ENCODE measurements at places on chromosomes 6 and 20.

DNA sequence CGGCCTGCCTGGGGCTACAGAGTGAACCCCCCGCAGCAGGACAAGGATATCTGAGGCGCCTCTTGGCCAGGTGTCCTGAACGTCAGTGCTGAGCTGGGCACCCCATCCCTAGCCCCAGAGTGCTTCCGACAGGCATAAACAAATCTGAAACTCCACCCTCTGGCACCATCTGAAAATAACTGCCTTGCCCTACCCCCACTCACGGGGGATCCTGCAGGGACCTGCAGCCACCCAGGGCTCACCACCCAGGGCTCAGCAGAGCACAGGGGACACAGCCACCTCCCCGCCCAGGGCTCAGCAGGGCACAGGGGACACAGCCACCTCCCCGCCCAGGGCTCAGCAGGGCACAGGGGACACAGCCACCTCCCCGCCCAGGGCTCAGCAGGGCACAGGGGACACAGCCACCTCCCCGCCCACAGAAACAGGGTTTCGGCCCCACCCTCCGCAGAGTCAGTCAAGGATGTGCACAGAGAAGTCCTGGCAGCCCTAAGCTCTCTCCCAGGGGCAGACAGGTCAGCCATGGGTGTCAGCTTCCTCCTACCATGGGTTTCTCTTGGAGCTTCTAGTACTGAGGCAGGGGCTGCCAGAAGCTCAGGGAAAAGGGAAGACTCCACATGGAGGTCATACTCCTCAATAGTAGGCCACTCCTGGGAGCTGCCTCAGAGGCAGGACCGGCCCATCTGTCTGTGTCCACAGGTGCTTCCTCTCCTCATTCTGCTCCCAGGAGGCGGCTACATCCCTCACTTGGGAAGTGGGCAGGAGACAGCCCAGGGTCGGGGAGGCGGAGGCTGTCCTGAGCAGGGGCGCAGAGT is 4.6 kb downstream of the UCKL1 start:
- DNase-seq, result no peak

GRCh38 chr6:10591422-10592160 is 70.4 kb downstream of the GCNT2 start:
- no peak for DNase-seq

- no peak for DNase-seq
These were observed 53.2 kb upstream of the SYNJ2 start for GRCh38 chr6:157928428-157928827.

- no peak for DNase-seq
These were observed 8.3 kb upstream of the TTPAL start for GRCh38 chr20:44467289-44467883.

- peak; percentile 58 for DNase-seq
These were observed 35.5 kb upstream of the ZFAND3 start for GRCh38 chr6:37783856-37784584.

DNA sequence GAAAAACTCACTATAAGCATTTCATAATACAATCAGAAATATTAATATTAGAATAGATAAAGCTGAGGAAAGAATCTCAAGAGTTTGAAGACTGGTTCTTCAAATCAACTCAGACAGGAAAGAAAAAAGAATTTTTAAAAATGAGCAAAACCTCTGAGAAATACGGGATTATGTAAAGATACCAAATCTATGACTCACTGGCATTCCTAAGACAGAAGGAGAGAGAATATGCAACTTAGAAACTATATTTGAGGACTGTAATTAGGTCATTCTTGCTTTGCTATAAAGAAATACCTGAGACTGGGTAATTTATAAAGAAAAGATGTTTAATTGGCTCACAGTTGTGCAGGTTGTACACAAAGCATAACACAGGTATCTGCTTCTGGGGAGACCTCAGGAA is 665.1 kb downstream of the RNF144B start:
- no peak for DNase-seq

DNA sequence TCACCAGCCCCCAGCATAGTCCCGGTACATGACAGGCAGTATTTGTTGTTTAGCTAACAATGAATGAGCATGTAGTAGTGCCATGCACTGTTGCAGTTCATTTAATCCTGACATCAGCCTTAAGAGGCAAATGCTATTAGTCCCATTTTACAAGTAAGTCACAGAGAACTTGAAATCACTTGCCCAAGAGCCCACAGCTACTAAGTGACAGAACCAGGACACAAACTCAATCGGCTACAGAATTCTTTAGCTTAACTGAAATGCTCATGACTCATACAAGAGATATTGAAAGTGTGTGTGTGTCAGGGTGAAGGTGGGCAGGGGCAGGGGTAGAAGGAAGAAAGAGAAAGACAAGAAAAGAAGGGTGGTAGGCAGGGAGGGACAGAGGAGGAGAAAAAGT is 52.7 kb downstream of the UNC5CL start:
- no peak for DNase-seq

- DNase-seq, result peak; percentile 75
These were observed 136.4 kb downstream of the MTFR2 start for GRCh38 chr6:136113736-136114173.

DNA sequence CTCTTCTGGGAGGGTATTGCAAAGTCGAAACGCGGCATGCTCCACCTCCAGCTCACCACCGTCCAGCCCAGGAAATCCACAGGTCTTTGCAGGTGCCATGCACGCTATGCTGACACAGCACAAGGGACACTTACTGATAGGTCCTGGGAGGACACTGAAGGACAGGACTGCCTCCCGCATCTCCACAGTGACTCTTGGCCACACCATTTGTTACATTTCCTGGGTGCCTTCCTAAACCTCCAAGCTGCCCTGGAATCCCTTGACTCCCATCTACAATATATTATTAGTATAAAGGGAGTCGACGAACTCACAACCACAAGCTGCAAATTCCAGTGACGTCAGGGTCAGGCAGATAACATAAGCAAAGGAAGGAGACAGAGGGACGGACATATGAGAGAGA is 106.9 kb downstream of the JPH2 start:
- no peak for DNase-seq

- DNase-seq, result no peak
These were observed 311.4 kb downstream of the CDH26 start for GRCh38 chr20:60269573-60270162.

GRCh38 chr20:3796477-3797225 is 541 bp downstream of the CDC25B start:
- DNase-seq, result no peak

DNA sequence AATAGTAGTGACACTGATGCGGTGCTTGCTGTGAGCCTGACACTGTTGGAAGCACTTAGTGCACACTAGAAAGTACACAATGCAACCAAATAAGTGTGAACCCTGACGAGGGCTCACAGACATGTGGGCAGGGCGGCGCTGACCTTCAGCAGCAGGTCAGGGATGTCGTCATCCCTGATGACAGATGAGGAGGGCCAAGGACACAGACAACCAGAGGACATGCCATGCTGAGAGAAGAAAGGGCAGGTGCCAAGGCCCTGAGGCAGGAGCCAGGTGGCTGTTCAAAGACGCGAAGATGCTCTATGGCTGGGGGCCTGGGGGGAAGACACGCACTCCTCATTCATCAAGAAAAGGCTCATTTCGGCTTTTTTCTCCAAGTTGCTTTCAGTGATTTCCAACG is 176.4 kb upstream of the CST7 start:
- no peak for DNase-seq

GRCh38 chr6:149138089-149138488 is 179.4 kb upstream of the TAB2 start:
- DNase-seq, result no peak

GRCh38 chr6:2714111-2714895 is 36.4 kb downstream of the MYLK4 start:
- DNase-seq, result peak; percentile 21

DNA sequence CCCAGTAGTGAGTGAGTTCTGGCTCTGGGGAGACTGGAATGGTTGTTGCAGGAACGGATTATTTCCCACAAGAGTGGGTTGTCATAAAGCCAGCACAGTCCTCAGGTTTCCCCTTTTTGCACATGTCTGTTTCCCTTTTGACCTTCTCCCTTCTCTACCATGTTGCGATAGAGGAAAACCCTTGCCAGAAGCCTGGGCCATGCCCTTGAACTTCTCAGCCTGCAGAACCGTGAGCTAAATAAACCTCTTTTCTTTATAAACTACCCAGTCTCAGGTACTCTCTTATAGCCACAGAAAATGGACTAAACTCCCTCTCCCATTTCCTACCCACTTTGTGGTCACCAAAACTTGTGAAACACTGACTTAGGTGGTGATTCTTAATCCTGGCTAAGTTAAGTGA is 7.2 kb upstream of the PPP1R16B start:
- DNase-seq, result no peak

- no peak for DNase-seq
These were observed 20.3 kb upstream of the SLA2 start for GRCh38 chr20:36666181-36666740.

DNA sequence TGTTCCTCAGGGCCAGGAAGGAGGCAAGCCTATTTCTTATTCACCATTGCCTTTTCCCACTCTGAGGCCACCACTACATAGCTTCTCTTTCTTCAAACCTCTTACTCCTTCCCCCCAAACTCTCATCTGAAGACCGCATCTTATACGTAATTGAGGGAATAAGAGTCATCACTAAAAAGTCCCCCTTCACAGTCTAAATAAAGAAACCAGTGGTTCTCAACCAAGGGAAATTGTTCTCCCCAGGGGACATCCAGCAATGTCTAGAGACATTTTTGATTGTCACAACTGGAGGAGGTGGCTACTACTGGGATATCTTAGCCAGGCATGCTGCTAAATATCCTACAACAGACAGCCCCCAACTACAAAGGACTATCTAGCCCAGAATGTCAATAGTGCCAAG is 327.6 kb upstream of the CNR1 start:
- no peak for DNase-seq

DNA sequence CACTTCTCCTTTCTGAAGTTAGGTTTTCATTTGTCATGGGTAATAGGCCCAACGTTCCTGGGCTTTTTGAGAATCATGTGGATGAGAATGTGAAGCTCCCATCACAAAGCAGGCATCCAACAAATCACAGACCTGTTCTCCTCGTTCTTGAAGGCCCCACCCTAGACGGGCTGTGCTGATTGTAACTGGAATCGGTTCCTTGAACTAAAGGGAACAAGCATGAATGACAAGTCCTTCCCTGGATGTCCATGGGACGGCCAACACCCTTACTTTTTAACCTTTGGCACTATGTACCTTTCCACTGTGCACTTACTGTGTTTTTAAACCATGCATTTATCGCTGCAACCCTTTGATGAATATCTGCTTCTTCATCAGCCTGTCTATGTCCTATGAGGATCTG is 438.2 kb downstream of the CD83 start:
- DNase-seq, result no peak

DNA sequence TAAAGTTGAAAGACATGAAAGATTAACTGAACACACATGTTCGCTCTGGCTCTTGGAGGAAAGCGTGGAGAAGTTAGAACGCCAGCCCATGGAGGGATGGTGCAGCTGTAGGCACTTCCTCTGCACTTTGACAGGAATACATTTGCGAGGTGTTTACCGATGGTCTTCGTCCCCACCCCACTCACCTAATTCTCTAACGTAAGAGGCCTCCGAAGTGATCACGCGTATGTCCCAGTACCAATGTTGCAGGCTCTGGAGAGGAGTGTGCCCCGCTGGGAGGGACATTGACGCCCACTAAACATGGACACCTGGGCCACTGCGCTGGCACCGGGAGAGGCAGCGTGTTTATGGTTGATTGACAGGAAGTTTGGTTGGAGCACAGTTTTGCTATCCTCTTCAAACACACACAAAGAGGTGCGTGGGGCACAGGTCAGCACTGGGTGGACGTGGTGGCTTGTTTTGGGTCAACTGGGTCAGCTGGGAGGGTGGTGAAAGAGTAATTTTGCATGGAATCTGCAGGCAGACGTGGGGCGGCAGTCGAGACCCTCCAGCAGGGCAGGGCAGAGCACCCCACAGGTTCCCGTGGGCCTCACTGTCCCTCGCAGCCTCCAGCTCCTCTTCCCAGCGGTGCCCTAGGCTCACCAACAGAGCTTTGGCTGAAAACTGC is 110.1 kb downstream of the DLL1 start:
- DNase-seq, result no peak

GRCh38 chr20:38267296-38267695 is 6.8 kb upstream of the KIAA1755 start:
- no peak for DNase-seq

DNA sequence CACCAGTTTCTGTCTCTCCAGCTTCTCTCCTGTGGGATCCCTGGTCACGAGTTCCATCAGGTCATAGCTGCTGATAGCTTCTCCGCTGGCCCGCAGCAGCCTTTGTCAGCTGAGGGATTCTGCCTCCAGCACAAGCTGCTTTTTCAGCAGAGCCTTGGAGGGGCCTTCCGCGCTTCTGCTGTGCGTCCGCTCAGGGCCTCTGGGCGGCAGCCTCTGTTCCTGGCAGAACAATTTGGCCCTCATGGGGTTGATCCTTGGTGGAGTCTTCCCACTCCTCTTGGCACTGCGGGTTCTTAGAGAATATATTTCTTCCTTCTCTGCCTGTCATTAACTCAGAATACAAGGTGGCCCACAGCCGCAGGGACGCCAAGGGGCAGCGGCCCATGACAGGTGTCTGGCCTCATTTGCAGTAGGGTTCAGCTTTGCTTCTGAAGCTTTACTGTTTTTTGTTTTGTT is 158.8 kb downstream of the DTNBP1 start:
- DNase-seq, result no peak

GRCh38 chr6:119283979-119284545 is 65.5 kb downstream of the MAN1A1 start:
- no peak for DNase-seq

DNA sequence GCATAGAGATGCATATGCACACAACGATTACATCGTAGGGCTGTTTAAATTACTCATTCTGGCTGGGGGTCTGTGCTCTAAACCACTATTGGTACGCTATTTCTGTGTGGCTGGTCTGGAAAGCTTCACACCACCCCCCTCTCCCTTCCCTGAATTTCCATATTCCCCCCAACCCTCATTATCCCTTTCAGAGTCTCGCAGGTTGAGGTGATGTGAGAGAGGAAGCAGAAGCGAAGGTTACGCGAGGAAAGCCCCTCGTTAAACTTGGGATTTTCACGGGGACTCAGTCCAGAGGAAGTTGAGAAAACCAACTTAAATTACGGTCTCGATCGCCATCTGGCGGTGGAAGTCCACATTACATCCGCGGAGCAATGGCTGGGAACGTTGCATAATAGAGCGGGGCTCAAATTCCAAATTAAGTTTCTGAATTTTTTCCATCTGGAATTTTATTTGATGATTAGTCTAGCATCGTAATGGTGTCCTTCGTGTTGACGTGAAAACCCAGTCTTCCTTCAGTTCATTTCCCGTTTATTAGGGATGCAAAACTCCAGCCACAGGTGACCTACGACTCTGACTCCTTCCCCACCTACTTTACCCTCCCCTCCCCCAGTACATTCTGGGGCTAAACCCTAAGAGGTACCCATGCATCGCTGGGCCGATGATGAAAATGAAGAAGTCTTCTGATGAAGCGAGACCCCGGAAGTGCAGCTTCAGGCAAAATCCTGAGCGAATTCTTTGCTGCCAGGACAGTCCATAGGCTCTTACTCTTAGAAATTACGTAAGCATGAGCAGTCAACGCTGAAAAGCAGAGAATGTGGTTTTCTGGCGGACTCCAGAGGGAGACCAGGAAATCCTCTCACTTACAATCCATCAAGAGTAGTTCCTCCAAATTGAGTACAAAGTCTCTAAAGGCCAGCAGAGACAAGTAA is 19.7 kb downstream of the HLA-DOB start:
- peak; percentile 59 for DNase-seq
